ENCODE measurements at places on chromosomes 13 and 19.
A peak's percentile ranks its signal among the peaks of the same experiment; 100 is the strongest.

- peak; percentile 65 for DNase-seq
These were observed 1.8 kb upstream of the SPRY2 start for GRCh38 chr13:80342471-80343371.

GRCh38 chr13:109152311-109152820, 523.0 kb downstream of the MYO16 start:
- no peak for DNase-seq

DNA sequence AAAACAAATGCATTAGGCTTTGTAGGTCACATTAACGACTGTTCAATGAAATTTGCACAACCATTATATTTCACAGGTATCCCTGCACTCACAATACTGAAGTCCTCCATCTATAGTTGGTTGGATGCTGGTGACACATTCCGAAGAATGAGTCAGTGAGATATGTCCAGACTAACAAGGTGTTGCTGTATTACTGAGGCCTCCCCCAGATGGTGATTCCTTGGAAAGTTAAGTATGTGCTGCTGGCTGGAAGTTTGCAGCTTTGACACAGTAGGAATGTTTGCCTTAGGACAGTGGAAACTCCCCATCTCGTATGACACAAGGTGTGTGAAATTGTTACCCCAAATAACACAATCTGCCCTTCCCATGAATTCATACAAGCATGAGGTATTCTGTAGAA, 46.6 kb downstream of the FGF14 start:
- no peak for DNase-seq

DNA sequence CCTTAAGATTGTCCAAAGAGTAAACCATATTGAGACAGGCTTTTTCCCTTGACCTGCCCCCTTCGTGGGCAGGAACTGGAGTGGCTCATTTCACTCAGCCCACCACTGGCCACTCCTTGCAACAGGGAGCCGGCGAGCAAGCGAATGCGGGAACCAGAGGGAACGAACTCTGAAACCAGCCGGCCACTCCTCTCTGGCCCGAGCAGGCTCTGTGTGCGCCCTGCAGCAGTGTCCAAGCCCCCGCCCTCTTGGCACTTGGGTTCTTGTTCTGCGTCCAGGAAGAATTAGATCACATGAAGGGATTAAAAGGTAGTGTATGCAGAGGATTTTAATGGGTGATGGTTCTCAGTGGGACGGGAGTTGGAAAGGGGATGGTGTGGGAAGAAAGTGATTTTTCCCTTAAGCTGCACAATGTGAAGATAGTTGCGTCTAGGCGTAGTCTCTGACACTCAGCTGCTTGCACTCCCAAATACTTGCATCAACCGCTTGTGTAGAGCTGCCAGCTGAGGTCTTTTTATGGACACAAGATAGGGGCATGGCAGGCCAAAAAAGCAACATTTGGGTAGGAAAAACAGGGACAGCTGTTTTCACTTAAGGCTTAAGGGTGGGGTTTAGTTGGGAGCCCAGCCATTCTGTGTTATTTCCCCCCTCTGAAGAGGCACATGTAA, 1209.7 kb upstream of the PCDH20 start:
- no peak for DNase-seq

GRCh38 chr13:93398167-93399035, 171.8 kb downstream of the GPC6 start:
- no peak for DNase-seq

DNA sequence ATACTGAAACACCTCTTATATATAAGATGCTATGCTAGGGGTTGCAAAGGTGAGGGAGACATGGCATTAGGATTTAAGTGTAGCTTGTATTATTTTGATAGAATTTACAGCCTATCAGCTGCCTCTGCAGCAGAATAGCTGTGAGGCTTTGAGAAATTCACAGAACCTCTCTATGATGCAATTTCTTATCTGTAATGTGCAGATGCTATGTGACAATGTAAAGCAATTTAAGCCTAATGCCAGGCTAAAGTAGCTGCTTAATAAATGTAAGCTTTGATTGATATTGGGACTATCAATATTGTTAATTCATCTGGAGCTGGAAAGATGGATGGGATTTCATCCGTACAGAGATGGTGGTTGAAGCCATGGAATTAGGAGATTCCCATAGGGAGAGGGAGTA, 1.6 kb downstream of the ADGRE3 start:
- no peak for DNase-seq

DNA sequence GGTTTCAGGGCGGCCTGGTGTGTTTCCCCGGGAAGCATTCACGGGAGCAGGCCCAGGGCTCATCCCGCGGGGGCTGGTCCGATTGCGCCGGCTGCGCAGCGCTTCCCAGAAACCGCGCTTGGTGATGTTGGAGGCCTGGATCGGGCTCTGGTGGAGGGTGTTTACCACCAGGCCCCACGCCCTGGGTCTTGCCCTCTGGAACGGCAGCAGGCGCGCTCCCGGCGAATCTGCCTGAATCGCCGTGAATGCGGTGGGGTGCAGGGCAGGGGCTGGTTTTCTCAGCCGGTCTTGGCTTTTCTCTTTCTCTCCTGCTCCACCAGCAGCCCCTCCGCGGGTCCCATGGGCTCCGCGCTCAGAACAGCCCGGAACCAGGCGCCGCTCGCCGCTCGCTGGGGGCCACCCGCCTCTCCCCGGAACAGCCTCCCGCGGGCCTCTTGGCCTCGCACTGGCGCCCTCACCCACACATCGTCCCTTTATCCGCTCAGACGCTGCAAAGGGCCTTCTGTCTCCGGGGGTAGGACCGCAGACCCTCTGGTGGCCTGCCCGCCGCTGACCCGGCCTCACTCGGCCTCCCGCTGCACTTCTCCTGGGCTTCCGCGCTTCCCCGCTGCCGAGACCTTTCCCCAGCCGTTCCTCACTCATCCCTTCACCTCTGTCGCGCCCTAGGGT, 69.4 kb upstream of the GJB6 start:
- DNase-seq: no peak

- no peak for DNase-seq
These were observed 29.6 kb upstream of the CEACAM21 start for GRCh38 chr19:41546386-41546789.

GRCh38 chr13:110133425-110134235, 173.3 kb downstream of the COL4A1 start:
- no peak for DNase-seq

- peak; percentile 86 for DNase-seq
These were observed 4.9 kb downstream of the HRC start for GRCh38 chr19:49150106-49150943.

GRCh38 chr13:60363288-60363687, 33.7 kb upstream of the TDRD3 start:
- DNase-seq: no peak

DNA sequence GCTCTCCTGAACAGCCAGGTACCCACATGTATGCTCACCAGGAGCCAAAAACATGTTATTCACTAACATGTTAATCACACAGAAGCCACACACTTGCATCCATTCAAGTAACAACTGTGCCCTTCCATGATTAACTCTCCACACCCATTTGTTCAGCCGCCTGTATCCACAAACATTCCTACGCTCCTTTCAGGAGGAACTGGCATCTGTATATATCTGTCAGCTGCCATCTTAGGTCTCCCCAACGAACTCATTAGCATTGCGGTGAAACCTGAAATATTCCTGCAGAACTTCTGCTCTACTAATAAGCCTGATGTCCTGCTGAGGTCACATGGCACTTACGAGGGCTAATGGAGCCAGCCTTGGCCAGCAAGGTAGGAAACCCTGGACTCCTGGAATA, 33.0 kb downstream of the OLFM2 start:
- no peak for DNase-seq

DNA sequence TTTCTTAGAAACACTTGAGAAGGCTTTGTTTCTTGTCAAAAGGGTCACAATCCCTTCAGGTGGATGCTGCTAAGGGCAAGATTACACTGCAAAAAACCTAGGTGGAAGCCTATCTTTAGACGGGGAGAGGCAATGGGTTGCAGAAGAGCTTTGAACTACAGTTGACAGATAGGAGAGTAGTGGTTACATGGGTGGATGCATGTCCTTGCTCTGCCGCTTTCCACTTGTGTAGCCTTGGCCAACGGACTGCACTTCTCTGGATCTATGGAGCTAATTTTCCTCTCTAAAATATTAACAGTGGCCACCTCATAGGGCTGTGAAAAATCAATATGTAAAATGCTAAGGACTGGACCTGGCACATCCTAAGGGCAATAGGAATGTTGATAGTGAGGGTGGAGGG, 980 bp downstream of the BCKDHA start:
- DNase-seq: no peak
